ENCODE measurements at places on chromosomes 3 and 15.
A peak's percentile ranks its signal among the peaks of the same experiment; 100 is the strongest.

DNA sequence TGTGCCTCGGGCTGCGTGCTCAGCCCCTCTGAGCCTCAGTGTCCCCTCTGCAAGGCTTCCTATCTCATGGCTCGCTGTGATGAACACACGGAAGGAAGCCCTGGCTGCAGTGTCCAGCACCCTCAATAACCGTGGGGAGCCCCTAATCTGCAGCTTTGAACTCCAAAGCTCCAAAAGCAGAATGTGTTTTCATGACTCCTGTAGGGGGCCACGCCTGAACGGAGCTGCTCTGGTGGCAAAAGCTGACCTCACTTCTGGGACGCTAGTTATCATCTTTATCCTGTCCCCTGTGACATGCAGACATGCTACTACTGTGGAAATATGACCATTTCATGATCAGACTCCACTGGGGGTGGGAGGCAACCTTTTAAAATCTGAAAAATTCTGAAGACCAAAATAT is 98.8 kb downstream of the SEC22A start:
- DNase-seq, result no peak

- DNase-seq, result no peak
These were observed 64.9 kb downstream of the SGO1 start for GRCh38 chr3:20121088-20121487.

DNA sequence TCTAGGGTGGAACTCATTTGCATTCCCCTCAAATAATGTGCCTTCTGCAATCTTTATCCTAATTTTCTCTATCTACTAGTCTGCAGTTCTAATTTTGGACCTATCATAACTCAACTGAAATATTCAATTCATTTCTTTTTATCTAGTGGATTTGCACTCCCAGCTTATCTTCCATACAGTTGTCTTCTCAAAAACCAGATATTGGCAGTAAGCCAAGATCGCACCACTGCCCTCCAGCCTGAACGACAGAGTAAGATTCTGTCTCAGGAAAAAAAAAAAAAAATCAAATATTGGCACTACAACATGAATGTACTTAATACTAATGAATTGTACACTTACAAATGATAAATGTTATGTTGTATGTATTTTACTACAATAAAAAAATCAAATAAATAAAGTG is 18.0 kb upstream of the CHMP2B start:
- no peak for DNase-seq

GRCh38 chr15:53693729-53694475 is 65.6 kb downstream of the WDR72 start:
- no peak for DNase-seq

DNA sequence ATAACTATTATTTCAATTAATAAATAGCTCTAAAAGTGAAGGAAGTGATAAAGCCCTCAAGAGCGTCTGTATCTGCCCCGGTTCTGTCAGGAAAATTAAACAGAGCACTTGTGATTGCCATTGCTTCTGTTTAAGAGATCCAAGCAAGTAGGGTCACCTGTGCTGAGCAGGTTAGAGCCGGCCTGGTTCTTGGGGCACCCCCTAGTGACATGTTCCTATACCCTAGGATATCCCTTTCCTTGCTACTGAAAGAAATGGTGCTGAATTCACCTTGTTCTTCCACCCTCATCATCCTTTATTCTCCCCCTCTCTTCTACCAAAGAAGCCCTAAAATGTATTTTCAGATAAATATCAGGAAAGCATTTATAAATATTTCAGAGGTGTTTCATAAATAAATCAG is 323.5 kb downstream of the RORA start:
- no peak for DNase-seq

GRCh38 chr3:194009019-194009418 is 126.9 kb upstream of the HES1 start:
- DNase-seq, result no peak

- DNase-seq, result peak; percentile 53
These were observed 4.2 kb downstream of the HMCES start for GRCh38 chr3:129282727-129283327.

DNA sequence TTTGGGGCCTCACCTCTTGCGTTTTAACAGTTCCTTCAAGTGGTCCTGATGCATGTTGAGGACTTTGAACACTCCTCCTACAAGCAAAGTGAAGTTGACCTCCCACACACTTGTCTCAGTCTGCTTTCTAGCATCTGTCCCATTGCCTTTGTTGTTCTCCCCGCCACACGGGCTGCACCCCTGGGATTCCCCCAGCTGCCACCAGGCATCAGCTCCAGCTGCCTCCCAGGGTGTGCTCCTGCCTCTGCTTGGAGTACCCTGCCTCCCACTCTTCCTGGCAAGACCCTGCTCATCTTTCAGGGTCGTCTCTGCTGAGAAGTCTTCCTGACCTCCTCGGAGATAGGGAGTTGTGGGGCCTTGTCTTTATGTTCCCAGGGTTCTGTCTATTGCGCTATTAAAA is 52.2 kb downstream of the IGF1R start:
- no peak for DNase-seq

- no peak for DNase-seq
These were observed 784.6 kb upstream of the ALCAM start for GRCh38 chr3:104582092-104582491.

DNA sequence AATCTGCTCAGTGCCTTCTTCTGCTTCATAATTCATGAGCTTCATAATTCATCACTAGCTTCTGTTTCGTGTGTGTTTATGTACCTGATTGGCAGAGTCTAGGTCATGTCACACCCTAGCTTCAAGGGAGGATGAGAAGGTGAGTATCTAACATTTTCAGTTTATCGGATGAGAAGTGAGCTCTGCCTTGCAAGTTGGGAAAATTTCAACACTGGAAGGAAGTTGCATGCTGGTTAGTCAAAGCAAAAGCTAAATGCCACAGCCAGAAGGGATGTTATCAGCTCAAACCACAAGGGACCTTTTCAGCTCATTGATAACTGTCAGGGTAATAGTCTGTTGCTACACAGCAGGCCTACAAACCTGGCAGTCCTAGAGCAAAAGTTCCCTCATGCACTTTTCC is 7.3 kb upstream of the TNFSF10 start:
- DNase-seq, result no peak

DNA sequence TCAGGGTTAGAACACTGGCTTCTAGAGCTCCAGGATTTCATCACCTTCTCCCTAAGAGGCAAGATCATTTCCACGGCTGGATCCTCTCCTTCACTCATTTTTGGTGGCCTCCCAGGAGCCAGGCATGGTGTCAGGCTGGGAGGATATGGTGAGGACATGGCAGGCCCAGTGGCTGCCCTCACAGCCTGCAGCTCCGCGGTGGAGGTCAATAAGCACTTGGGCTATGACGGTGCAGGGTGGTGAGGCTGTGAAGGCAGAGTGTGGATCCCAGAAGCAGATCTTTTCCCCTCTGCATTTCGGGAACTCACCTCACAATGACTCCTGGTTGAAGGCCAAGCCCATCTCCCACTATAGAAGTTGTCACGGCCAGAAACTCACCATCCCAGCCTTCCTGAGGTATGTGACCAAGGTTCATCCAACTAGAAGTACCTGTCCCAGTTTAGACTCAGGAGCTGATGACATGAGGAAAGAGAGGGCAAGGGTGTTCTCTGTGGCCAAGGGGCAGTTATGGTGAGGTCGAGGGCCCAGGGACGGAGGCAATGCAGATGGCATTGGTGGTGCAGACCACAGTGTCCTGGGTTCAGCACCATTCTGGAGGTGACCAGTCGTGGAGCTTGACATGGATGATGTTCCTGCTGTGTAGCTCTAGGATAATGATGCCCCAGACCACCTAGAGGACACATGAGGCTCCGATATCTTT is 100.1 kb upstream of the SMAD3 start:
- DNase-seq, result no peak

- DNase-seq, result peak; percentile 93
These were observed 21.0 kb downstream of the THSD4 start for GRCh38 chr15:71136159-71136783.

DNA sequence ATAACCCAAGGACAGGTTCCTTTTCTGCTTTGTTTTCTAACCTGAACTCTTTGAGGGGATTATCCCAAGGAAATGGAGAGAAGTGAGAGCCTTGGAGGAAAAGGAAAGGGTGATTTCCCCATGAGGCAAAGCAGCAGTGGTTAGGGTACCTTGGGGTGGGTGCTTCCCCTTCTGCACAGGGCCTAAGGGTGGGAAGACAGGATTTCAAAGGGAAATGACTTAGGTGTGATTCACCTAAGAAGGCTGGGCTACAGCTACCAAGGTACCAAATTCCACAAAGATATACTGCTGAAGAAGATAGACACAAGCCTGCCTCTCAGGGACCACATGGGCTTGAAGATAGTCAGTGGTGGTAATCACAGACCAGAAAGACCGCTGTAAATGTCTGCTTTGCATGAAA is 325.3 kb upstream of the DPH6 start:
- DNase-seq, result no peak

DNA sequence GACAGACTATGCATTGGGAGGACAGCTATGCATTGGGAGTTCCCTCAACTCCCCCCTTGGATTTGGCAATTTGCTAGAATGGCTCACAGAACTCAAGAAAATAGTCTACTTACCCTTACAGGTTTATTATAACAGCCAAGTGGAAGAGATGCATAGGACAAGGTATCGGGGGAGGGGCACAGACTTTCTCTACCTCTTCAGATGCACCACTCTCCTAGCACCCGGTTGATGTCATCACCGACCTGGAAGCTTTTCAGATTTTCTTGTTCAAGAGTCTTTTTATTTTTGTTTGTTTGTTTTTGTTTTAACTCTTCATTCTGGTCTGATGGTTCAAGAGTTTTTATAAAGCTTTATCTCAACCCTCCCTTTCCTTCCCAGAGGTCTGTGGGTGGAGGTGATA is 20.7 kb upstream of the ADAMTS9 start:
- no peak for DNase-seq

All from fibroblast of skin of right quadriceps (primary cell).